Gastroesophageal sphincter (tissue), 4 donors: ENCODE measurements at places on chromosomes 6 and 20. TPM values are rescaled to one million over a fixed set of nuclear protein-coding genes. Genes with fewer than 3 reads are reported as not detected.
A peak's percentile ranks its signal among the peaks of the same experiment; 100 is the strongest.

- ATAC-seq: peak; percentile 43
Measured at GRCh38 chr6:56749632-56750151, 107.0 kb upstream of the DST start.

DNA sequence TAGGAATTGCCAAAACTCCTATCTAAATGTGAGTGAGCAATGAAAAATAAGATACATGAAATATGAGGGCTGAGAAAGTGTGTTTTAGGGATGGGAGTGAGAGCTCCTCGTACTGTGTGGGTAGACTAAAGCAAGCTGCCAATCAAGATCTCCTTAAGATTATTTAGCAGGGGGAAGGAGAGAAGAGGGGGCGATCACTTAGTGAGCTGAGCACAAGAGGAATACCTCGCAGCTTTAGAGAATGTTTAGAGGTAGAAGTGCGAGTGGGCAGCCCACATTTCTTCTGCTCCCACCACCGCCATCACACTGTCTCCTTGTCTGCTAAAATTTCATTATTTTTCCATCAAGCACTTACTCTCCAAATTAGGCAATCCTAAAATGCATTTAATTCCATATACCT is 312.6 kb downstream of the ALDH8A1 start:
- no peak for ATAC-seq

DNA sequence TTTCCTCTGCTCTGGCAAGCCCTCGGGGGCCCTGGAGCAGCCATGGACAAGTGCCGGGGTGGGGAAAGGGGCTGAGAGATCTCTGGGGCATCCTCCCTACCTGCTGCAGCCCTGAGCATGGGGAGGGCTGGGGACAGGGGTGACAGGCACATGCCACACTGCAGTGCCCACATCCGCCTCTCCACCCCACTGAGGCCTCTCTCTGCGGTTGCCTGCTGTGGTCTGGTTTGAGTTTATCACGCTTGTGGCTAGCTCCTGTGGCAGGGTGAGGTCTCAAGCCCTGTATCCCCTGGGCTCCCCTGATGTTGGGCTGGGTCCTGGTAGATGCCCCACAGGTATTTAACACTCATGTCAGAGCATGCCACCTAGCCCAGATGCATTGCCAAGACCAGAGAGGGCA is 52.9 kb upstream of the MLN start:
- ATAC-seq: no peak

- no peak for ATAC-seq
Measured at GRCh38 chr6:636488-636887, 20.4 kb downstream of the HUS1B start.

Gene PHACTR1
- total RNA-seq: 2.3 TPM

Gene EPHA7
- 187 TPM for total RNA-seq

Gene PRPH2
- total RNA-seq: 2.1 TPM

Gene PTCRA
- not detected for total RNA-seq
